Activated naive CD4-positive, alpha-beta T cell treated with anti-CD3 and anti-CD28 coated beads, Interleukin-2, amount 10 ng/mL, durations not matched to agents 7 days and 5 days (primary cell): ENCODE measurements at places on chromosomes 2 and 18.

DNA sequence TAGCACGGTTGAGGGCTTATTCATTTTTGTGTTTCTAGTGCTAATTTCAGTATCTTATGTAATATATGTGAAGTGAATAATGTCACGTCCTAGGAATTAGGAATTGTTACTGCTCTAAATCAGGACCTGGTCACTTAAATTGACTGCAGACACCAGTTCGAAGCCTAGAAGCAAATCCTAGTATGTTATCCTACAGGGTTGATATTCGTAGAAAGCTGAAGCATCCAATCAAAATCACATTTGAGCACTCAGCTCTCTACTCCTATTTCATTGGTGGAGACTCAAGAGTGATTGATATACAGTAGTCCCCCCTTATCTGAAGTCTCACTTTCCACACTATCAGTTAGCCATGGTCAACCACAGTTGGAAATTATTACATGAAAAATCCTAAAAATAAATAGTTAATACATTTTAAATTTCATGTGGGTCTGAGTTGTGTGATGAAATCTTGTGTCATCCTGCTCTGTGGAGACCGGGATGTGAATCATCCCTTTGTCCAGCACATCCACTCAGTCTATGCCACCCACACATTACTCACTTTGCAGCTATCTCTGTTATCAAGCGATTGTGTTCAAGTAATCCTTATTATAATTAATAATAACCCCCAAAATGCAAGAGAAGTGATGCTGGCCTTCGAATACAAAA, 35.2 kb upstream of the SCN9A start:
- DNase-seq: no peak

- DNase-seq: peak; percentile 88
Observed at GRCh38 chr2:9782197-9782719, 61.0 kb upstream of the TAF1B start.

DNA sequence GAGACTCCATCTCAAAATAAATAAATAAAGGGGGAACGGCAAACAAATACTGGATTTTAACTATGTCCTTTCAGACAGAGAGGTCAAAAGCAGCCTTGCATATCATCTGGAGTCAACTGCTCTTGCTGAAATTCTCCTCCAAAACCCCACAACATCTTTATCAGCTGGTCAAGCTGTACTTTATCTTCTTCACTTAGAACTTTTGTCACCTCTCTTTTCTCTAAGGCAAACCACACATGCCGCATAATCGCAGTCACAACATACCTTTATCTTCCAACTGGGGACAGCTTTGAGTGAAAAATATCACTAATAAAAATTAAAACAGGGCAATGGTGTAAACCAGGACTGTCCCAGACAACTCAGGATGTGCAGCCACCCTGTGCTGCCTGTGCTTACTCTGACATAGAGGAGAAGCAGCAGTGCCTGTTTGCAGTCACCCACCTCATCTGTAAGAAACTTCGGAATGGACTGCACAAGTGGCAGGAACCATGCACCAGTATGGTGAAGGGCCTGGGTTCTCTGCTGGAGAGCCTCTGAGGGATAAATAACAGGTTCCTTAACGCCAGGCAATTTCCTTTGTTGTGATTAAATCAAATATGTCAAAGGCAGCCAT, 6.2 kb downstream of the MPPE1 start:
- DNase-seq: no peak

- DNase-seq: no peak
Observed at GRCh38 chr2:205051417-205051816, 506.1 kb downstream of the PARD3B start.

DNA sequence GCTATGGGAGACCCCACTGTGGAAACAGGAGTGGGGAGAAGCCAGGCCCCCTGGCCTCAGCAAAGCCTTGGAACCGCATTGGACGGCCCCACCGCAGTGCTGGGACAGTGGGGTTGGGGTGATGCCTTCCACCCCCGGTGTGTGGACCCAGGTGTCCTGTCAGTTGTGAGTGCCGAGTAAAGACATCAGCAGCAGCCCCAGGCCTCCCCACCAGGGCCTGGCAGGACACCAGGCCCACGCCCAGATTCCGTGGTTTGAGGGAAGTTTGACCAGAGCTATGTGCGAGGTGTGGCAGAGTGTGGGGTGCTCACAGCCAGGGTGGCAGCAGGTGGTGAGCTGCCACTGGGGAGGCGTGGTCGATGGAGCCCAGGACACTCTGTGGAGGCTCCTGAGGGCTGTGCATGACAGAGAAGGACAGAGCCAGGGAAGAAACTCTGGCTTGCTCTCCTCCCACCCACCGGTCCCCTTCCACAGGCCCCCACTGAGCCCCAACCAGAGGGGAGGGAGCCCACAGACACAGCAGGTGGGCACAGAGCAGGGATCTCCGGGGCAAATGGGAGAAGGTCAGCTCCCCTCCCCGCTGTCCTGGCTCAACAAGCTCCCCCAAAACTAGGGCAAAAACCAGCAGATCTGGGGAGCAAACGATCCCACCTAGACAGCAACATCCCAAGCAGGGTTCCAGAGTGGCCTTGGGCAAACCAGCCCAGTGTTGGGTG, 69.1 kb downstream of the TWIST2 start:
- peak; percentile 11 for DNase-seq

- DNase-seq: no peak
Observed at GRCh38 chr2:44932564-44933392, 8.7 kb upstream of the SIX3 start.

- peak; percentile 38 for DNase-seq
Observed at GRCh38 chr2:234459401-234460009, 37.4 kb downstream of the ARL4C start.

DNA sequence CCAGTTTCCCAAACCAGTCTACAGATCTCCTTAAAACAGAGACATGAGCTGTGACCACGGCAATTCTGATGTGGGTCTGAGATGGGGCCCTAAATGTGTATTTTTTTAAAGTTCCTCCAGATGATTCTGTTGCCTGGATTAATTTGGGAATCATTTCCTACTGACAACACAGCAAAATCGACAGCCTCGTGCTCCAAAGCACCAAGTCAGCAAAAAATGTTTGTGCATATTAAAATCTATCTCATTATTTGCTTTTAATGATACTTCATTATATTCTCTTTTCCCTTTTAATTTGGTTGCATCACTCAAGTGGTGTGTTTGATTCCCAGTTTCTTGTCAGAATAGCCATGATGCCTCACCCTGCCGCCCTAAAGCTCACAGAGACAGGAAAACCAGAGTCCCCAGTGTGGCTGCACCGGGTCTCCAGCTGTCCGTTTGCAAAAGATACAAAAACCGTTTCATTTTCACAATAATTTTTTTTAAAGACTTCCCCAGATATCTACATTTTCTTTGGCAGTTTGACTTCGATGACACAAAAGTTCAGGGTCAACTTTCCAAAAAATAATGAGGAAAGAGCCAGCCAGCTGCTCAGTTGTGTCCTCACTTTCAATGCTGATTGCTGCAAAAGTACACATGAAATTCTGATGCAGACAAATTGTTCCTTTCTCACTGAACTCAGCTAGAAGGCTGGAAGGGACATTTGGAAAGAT, 443.2 kb upstream of the ID2 start:
- no peak for DNase-seq

DNA sequence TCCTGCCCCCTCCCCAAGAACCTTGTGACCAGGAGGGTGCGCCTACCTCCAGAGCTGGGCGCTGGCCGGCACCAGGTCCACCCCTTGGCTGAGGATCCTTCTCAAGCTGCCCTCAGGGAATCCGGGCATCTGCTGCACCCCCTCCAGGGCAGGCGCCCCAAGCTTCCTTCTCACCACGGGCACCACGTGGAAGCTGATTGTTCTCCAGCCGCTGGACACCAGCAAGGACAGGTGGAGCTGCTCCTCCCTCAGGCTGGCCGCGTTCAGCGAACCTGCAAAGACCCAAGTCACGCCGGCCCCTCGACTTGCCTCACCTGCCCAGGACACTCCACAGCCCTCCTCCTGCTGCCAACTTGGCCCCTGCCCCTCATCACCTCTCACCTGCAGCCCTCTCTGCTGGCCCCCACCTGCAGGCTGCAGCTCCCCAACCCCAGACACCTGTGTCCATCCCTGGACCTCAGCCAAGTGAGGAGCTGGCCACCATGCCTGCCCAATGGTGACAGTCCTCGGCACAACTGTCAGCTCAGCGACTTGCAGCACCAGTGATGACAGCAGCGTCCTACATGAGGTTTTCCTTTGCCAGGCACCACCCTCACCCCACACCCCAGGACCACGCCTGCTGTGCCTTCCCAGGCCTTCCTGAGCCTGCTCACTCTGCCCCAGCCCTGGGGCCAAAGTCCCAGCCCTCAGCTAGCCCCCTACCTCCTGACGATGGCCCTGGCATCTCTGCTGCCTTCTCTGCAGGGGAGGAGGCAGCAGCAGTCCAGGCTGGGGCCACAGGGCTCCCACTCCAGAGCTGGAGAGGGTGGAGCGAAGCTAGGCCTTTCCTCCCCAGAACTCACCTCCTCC, 4.2 kb downstream of the MAB21L4 start:
- DNase-seq: no peak

DNA sequence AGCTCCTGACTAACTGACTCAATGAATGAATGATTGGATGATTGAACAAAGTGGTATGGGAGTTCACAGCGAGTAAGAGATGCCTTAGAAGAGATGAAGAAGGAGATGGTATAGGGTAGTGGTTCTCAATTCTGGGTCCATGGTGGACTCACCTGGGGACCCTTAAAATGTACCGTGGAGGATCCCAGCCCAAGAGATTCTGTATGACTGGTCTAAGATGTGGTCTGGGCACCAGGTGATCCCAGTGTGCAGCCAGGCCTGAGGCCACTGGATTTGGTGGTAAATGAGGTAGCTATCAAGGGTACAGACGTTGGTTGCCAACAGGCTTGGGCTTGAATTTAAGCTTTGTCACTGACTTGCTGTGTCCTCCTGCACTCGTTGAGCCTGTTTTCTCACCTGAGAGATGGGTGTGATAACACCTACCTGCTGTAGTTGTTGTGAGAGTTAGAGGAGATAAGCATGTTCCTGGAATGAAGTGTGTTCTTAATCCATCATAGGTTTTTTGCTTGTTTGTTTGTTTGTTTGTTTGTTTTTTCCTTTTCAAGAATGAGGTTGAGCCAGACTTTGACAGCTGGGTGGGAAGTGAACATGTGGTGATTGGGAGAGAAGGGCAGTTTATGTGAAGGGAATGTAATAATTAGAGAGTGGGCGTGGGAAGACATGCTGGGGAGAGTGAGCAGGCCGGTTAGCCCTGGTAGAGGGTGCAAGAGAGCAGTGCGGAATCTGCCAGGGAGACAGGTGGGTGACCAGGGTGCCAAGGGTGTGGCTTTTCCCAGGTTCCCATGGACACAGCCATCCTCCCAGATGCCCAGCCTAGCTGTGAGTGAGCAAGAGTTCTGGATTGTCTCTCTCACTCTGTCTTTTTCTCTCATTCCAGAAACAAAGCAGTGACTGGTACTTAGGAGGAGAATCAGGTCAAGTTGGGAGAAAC, 31.4 kb upstream of the IL1B start:
- DNase-seq: no peak

GRCh38 chr2:198890490-198890889, 567.2 kb downstream of the SATB2 start:
- DNase-seq: no peak

DNA sequence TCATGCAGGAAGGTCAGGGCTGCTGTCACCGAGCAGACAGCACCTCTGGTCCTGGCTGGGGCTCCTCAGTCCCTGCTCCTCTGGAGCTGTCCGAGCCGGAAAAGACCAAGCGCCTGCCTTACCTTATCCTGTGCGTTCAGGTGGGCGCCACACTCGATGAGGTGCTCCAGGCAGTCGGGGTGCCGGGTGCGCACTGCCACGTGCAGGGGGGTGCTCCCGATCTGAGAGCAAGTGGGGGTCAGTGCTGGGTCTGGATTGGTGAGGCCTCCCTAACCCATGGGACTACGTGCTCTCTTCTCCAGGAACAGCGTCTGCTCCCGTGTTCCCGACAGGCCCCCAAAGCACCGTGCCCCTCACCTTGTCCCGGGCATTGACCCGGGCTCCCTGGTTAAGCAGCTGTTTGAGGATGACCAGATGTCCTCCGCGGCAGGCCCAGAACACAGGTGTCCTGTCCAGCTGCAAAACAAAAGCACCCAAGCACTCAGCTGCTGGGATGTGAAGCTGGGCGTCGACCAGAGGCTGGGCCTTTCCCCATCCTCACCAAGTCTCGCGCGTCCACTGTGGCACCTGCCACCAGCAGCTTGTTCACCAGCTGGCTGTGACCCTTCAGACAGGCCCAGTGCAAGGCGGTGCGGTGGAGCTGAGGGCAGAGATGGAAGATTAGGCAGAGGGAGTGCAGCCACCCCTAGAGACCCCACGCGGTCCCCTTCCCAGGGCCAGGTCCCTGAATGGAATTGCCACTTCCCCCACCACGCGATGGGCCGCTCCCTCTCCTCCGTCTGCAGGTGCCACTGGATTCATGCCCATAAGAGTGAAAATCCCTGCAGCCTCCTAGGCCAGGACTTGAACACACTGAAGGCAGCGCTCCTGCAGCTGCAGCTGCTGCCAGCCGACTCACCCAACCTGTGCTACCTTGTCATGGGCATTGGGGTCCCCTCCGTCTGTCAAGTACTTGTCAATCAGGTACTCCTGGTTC, 3.7 kb downstream of the ANKRD23 start:
- no peak for DNase-seq

GRCh38 chr18:78630981-78631510, 348.6 kb upstream of the SALL3 start:
- DNase-seq: no peak

DNA sequence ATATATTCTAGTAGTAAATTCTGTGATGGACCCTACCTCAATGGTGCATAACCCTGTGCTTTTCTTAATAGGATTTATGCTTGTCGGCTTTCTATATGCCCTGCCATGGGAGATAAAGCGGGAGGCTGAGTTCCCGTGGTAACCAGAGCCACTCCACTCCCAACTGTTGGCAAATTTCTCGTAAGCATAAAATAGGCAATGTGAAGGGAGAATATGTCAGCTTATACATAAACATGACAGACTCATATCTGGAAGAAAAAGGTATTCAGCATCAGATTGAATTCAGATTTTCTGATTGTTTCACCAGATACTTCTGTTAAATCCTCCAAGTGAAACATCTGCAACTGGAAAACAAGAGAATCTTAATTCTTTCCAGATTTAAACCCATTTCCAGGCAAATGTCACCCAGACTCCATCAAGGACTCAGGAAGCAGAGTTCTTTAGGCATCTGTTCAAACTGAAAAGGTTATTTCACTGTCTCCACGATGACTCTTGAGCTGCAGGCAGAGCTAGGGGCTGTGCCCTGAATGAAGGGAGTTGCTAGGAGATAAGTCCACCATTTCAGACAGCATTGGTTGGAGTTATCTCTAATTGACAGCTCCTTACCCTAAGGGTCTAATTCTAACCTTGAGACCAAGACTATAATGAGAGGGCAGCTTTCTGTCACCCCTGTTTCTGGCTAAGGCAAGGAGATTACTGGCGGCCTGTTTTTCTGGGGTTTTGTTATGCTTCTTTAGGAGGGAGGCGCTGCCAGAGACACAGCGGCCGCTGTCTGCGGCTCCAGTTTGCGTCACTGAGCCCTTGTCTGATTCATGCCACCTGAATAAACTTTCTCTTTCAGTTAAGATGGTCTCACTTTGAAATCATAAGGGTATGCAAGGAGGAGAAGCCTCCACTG, 381.3 kb downstream of the SOX11 start:
- no peak for DNase-seq

DNA sequence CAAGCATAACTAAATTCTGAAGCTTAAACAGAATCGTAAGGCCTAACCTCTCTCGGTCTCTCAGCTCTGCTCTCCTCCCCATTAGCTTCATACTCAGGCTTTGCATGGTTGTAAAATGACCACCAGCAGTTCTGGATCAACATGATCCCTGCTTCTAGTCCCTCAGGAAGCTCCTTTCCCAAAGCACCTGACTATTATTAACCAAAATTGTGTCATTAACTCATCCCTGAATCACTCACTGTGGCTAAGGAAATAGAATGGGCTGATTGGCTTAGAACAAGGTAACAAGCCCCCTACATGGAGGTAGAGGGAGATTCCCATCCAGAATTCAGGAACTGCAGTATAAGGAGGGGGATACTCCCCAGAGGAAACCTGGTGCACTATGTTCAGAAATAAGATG, 448.3 kb downstream of the ARHGAP15 start:
- DNase-seq: no peak
